ENCODE measurements at places on chromosomes 5 and 9. TPM values are rescaled to one million over a fixed set of nuclear protein-coding genes. Genes with fewer than 3 reads are reported as not detected.

The HCN1 gene
- 0.05 TPM for total RNA-seq

The ADGRD2 gene
- total RNA-seq = not detected

The GFI1B gene
- total RNA-seq = not detected

GRCh38 chr5:11793396-11793795, 110.8 kb downstream of the CTNND2 start:
- no peak overlapping the region for H3K4me3 ChIP-seq
- no peak for DNase-seq
- H3K36me3 ChIP-seq = no peaks in the 10 kb centered on the region
- no peaks in the 10 kb centered on the region for H3K27me3 ChIP-seq

GRCh38 chr5:149834246-149834855, 104.2 kb downstream of the PPARGC1B start:
- no peak overlapping the region for H3K4me3 ChIP-seq
- no peaks in the 10 kb centered on the region for H3K36me3 ChIP-seq
- DNase-seq = peak; percentile 62
- H3K4me1 ChIP-seq = no peaks in the 10 kb centered on the region
- H3K27me3 ChIP-seq = no peaks in the 10 kb centered on the region

The PKD2L2 gene
- 0.20 TPM for total RNA-seq

- no peaks in the 10 kb centered on the region for H3K27me3 ChIP-seq
- no peaks in the 10 kb centered on the region for H3K4me1 ChIP-seq
- no peak for DNase-seq
- H3K36me3 ChIP-seq = no peaks in the 10 kb centered on the region
Observed at GRCh38 chr5:83729362-83729761, 8.7 kb upstream of the HAPLN1 start.

- no peaks in the 10 kb centered on the region for H3K4me1 ChIP-seq
- no peaks in the 10 kb centered on the region for H3K36me3 ChIP-seq
- H3K27ac ChIP-seq = peak overlapping the region; percentile 86
- no peak for DNase-seq
- no peaks in the 10 kb centered on the region for H3K27me3 ChIP-seq
- H3K4me3 ChIP-seq = peak overlapping the region; percentile 91
Observed at GRCh38 chr5:132865668-132866341, 464 bp downstream of the GDF9 start.

Data from ovary (tissue), 10 donors.